SK-N-MC (cell line): ENCODE measurements at places on chromosomes 2 and 18.
A peak's percentile ranks its signal among the peaks of the same experiment; 100 is the strongest.

DNA sequence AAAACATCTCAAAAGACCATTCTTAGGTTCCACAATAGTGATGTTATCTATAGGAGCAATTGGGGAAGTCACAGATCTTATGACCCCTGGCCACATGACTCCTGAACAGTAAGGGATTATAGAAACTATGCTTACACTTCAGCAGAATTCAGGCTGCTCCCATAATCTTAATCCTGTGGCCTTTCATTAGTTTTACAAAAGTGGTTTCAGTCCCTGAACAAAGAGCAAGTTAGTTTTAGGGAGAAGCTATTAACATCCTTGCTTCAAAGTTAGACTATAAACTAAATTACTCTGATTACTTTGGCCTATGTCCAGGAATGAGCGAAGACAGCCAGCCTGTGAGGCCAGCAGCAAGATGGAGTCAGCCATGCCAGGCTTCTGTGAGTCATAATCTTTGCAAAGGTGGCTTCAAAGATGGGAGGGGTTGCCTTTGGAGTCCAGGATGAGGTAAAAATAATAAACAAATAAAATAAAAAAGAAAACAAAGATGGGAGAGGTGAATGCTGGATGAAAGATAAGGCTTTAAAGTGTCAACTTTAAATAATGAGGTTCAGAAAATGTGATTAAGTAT is 168.7 kb upstream of the NDUFV2 start:
- no peak for DNase-seq

GRCh38 chr2:170925923-170926322 is 3.1 kb upstream of the GORASP2 start:
- DNase-seq = no peak

GRCh38 chr18:53950545-53950944 is 273.9 kb downstream of the MBD2 start:
- no peak for DNase-seq

- DNase-seq = no peak
Observed at GRCh38 chr2:123438675-123439074, 586.4 kb upstream of the CNTNAP5 start.

- DNase-seq = no peak
Observed at GRCh38 chr2:69060938-69061501, 48.0 kb downstream of the ANTXR1 start.

GRCh38 chr2:201218780-201219179 is 35.8 kb downstream of the CASP10 start:
- no peak for DNase-seq

DNA sequence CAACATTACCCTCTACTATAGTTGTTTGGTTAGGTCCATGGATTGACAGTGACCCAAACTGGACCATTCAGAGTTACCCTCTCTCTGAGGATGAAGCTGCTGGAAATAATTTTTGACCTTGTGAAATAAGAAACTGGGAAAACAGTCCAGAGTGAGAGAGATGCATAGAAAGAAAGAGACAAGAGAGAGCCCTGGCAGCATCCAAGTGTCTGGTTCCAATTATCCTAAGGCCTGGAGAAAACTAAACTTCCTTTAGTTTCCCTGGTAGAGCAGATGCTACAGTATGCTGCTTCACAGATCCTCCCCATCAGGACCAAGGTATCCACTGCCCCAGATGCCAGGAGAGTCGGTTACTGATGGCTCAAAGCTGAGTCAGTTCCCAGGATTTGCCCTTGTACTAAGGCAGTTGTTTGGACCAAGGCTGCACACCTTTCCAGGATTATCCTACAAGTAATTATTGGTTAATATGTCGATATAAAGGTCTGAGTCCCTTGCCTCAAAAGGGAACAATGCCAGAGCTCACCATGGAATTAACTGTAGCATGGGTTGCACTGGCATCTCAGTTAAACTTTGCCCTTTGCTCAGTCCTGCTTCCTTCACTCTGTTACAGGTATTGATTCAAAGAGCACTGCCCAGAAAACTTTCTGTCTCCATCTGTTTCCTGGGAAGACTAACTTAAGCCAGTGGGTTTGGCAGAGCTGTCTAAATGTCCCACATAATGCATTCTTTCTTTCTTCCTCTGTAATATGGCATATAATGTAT is 14.6 kb upstream of the CHN1 start:
- no peak for DNase-seq

DNA sequence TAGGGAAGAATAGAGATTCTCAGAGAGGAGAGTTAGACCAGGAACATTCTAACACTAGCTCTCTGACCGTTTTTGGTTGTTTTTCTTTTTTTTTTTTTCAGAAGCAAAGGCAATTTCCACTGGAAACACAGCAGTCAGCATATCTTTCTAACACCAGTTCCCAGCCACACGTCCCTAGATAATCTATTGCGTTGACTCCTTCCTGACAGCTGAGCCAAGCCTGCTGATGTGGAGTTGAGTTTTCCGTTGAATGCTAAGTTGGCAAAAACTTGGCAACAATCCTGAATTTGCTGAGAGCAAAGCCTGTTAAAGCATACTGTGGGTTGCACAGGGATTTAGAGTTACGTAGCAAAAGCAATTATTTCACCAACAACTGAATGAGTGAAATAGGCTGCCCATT is 19.3 kb downstream of the GAD1 start:
- no peak for DNase-seq

DNA sequence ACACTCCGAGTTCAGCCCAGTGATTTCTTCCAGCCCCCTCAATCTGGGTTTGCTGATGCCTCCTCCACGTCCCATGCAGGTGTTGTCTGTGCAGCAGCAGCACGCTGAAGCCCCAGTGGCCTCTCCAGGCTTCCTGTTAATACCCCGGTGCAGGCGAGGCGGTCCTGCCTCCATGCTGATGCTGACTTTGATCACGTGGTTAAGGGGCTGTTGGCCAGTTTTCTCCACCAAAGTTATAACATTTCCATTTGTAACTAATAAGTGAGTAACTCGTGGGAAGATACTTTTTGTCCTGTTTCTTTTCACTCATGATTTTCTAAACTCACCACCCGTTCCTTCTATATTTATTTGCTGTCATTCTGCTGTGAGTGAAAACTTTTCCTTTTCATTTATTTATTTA is 42.5 kb upstream of the TMEM18 start:
- DNase-seq = no peak

GRCh38 chr2:169001116-169001815 is 29.9 kb downstream of the ABCB11 start:
- DNase-seq = no peak

GRCh38 chr2:240360645-240361475 is 74.6 kb upstream of the GPC1 start:
- no peak for DNase-seq

DNA sequence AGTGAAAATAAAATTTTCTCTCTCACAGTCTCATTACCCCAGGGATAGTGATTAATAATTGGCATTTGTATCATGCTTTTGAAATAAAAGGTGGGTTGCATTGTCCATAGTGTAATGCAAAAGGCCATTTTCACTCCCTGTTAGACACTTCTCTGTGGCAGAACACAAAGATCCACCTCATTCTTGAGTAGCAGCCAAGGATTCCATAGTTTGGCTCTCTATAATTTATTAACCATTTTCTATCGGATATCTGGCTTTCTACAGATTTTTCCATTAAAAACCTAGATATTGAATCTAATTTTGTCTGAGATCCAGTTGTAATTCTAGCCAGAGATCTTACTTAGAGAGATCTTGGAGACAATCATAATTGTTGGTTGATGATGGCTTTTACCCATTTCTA is 39.0 kb downstream of the CDCA7 start:
- DNase-seq = no peak

DNA sequence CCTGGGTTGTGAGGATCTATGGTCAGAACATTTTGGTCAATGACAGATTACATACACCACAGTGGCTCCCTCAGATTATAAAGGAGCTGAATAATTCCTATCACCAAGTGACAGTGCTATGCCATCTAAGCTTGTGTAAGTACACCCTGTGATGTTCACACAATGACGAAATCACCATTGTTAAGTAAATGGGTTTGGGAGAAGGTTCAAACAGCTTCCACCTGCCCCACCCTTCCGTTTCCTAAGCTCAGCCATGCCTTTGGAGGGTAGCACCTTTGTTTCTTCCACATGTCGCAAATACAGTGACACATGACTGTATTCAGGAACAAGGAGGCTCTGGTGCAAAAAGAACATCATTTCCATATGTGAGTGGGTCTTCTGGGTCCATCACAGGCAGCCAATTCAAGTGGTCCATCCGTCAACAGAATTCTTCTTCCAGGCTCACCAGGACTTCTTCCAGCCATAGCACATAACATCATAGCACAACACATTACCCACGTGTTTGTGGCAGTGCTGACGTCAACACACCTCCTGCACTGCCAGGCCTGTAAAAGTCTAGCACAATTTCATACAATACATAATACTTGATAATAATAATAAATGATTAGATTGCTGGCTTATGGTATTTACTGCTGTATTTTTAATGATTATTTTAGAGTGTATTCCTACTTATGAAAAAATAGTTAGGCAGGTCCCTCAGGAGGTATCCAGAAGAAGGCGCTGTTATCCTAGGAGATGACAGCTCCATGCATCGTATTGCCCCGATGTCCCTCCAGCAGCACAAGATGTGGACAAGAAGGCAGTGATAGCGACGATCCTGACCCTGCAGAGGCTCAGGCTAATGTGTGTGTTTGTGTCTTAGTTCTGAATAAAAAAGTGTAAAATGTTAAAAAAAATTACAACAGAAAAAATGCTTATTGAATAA is 264.8 kb downstream of the ANAPC1 start:
- DNase-seq = no peak

GRCh38 chr2:70516596-70516995 is 37.0 kb downstream of the TGFA start:
- no peak for DNase-seq

- DNase-seq = no peak
Observed at GRCh38 chr2:10297191-10297830, 5.4 kb upstream of the HPCAL1 start.

- no peak for DNase-seq
Observed at GRCh38 chr2:70173520-70173919, 17.3 kb downstream of the C2orf42 start.

- no peak for DNase-seq
Observed at GRCh38 chr18:58213440-58213839, 169.4 kb downstream of the NEDD4L start.

DNA sequence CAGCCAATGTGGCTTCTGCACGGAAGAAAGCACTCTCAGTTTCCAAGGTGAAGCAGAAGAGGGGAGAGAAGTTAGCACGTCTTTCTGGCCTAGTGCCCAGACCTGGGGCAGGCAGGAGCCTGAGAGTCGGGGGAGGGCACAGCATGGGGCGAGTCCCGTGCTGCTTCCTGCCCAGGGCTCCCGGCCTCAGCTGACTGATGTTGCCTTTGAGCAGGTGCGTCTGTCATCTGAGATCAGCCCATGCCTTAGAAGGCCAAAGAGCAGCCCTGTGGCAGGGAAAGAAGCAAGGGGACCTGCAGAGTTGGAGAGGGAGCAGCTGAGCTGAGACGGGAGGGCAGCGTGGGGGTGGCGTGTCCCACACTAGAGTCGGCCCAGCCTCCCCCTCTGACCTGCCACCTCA is 3.3 kb downstream of the KCNIP3 start:
- DNase-seq = no peak

GRCh38 chr2:205024822-205025518 is 479.7 kb downstream of the PARD3B start:
- no peak for DNase-seq

- no peak for DNase-seq
Observed at GRCh38 chr18:3248658-3249359, 1.2 kb downstream of the MYL12A start.

GRCh38 chr2:119286661-119287060 is 63.0 kb downstream of the STEAP3 start:
- DNase-seq = no peak

- no peak for DNase-seq
Observed at GRCh38 chr2:80621656-80622055, 317.1 kb upstream of the LRRTM1 start.

GRCh38 chr2:23355001-23355400 is 30.0 kb upstream of the KLHL29 start:
- DNase-seq = no peak

DNA sequence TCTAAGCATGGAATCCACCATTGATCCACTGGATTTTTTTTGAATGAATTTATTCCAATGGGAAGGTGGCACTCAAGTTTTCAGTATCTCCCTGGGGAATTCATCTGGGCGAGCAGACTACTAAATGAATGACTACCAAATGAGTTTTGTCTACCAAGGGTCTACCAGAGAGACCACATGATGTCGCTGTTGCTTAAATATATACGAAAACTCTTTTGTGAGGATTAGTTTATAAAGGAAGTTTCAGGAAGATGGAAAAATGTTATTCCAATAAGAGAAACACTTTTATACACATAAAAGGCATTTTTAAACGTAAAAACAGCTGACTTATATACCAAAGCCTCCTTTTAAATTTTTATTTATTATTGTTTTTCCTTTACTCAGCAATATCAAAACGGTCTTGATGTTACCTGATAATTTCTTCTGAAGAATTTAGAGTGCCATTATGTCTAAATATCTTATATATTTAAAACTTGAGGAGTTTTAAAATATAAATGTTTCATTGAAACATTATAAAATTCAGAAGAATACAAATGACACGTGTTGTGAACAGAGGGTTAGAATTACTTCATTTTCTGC is 139.7 kb downstream of the HRH4 start:
- peak; percentile 64 for DNase-seq
